ENCODE measurements at places on chromosomes 16 and 17.

DNA sequence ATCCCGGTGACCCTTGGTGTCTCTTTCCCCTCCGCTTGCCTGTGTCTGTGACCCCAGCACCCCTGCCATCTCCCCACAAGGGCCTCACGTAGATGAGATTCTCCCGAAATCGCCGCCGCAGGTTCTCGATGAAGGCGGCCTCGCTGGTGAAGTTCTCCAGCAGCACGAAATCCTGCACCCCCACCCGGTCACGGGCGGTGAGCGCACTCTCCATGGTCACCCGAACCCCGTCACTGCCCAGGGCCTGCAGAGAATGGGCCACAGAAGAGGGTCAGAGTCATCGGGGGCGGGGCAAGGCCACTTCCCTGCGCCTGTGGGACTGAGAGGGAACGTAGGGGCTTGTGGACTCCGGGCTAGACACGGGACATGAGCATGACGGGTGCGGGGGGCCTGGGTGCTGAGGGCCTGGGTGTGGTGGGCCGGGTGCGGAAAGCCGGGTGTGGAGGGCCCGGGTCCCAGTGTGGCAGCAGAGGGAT is 8.4 kb downstream of the MYO1C start:
- no peak for DNase-seq

DNA sequence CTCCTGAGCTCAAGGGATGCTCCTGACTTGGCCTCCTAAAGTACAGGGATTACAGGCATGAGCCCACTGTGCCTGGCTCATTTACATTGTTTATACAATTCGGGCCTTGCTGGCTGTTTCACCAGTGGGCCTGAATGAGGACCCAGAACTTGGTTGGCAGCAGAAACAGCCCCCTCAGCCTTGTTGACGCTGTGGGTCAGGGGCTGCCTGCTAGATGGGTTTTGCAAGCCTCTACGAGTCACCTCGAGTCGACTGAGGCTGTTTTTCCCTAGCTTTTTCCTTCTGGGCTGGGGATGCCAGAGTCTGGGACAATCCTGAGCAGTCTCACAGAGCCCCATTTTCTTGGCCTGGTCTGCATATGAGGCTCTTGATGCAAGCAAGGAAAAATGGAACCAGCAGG is 16.1 kb downstream of the PPL start:
- DNase-seq = no peak

DNA sequence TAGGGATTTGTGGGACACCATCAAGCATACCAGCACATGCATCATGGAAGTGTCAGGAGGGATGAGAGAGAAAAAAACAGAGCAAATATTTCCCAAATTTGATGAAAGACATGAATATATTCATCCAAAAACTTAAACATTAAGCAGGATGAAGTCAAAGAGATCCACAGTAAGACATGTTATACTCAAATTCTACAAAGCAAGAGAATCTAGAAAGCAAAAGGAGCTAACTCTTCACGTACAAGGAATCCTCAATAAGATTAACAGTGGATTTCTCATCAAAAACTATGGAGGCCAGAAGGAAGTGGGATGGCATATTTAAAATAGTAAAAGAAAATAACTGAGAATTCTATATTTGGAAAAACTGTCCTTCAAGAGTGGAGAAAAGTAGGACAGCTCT is 374.8 kb downstream of the ZFHX3 start:
- DNase-seq = no peak

GRCh38 chr16:82954224-82954929 is 327.6 kb downstream of the CDH13 start:
- DNase-seq = no peak

DNA sequence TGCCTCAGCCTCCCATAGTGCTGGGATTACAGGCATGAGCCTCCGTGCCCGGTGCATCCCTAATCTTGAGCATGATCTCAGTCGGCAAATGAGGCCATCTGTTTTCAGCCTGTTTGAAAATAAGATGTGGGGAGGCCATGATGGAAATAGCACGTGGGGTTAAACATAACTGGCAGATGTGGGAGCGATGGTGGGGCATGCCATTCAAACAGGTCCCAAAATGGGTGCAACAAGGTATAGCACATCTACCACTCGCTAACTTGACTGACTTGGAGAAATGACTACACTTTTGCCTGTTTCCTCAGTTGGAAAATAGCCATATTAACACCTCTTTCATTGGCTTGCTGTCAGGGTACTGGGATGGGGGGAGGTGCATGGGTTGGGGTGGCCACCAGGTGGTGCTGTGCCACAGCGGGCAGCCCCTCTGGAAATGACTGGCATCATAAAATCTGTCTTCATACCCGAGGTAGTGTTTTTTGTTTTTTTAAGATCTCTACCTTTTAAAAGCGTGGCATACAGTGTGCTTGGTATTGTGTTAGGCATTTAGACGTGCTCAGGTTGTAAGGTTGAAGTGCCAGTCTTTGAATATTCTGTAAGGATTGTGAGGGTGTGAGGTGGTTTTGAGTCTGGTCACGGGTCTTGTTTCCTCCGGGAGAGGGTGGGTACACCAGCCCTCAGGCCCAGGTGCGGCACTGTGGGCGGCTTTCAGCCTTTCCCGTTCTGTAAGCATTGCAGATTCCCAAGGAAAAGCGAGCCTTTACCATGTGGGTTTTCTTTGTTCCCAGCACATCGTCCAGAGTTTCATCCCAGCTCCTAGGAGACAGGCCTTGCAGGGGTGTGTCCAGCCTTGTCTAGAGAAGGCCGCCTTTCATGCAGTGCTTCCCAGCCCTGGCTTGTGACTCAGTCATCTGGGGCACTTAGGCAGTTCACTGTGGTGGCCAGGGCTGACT is 2.9 kb upstream of the TTYH2 start:
- DNase-seq = no peak

- DNase-seq = peak; percentile 6
Observed at GRCh38 chr17:58755269-58755576, 431 bp upstream of the PPM1E start.

DNA sequence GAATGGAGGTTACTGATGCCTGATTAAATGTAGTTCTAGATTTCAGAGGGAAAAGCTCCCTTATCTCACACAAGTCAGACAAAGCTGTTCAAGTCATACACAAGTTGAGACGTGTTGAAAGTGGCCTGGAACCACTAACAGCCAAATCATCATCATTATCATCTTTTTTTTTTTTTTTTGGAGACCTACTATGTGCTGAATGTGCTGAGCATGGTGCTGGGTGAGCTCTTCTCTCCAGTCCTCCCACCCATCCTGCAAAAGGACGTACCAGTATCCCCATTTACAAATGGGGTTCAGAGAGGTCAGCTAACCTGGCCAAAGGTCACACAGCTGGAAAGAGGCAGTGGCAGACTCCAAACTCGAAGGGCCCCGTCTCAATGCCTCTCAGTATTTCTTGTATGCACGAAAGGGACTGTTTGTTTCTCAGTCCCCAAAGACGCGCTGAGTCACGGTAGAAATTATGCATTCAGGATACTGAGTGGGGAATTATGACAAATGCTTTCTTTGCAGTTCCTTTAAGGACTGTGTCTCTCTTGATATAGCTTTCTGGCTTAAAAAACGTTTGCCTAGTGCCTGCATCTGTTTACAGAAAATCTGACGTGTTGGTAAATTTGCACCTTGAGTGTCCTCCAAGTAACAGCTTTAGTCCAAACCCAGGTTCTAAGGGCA is 235.5 kb downstream of the XYLT1 start:
- DNase-seq = peak; percentile 30

DNA sequence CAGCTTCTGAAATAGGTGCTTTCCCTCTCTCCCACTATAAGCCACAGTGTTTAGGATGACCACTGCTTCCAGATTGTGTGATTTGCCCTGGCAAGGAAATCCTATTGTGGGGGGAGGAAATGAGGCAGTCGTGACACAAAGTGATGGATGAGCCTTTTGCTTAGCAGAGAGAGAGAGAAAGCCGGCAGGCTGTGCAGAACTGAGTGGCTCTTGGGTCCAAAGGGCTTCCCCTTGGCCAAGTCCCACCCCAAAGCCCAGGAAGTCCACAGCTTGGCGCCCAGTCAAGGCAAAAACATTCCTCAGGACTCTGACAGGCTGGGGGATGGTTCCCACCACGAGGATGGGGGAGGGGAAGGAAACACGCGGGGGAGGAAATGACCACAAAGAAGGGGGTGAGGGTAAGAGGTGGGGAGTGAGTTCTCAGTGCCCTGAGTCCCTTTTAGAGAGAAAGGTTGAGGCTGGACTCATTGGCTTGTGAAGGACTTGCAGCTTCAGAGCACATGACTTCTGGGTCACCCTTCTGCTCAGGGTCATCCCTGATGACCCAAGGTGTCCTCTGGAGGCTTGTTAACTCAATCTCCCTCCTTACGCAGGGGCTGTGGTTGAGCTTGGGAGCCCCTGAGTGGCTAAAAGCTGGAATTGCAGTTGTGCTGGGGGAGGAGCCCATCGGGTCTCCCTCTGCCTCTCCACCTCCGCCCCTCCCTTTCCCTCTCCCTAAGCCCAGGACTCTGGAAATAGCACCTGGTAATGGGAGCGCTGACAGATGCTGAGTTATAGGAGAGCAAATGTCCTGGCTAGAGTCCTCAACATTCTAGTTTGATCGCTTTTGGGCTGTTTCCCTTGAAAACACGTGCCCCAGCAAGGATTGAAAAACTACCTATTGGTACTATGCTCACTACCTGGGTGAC is 10.3 kb upstream of the MSL1 start:
- no peak for DNase-seq

GRCh38 chr17:63070031-63070430 is 104.0 kb downstream of the TANC2 start:
- no peak for DNase-seq

DNA sequence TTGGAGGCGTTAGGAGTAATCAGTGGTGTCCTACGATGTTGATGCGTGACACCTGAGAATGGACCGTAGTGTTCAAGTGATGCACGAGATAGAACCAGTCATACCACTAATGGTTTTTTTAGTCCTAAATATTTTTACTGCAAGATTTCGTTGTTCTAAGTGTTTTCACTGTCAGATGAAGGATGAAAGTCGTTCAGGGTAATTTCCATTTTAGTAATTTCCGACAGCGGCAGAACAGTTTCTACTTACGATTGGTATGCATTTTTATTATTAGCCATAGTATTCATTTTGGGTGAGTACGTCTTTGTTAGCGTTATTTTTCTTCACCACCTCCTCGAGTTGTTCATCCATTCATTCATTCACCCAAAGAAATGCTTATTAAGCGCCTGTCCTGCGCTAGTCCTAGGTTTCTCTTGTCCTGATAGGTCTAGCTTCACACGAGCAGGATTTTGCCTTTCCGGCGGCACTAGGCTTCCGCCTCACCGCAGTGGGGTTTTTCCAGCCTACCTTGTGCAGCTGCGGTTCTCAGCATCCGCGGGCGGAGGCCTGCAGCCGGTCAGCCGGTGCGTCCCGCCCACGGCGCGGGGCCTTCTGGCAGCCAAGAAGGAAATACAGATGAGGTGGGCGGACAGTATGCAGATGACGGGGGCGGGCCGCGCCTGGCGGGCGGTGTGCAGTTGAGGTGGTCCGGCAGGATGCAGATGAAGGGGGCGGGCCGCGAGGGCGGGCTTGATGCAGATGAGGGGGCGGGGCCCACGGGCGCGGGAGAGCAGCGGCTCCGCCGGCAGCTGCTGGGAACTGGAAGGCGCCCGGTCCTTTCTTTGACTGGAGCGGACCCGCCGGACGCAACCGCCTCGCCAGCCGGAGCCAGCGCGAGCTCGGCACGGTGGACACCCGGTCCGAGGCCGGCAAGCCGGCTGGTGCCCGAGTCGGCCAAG is 146.4 kb downstream of the SPECC1 start:
- peak; percentile 96 for DNase-seq

DNA sequence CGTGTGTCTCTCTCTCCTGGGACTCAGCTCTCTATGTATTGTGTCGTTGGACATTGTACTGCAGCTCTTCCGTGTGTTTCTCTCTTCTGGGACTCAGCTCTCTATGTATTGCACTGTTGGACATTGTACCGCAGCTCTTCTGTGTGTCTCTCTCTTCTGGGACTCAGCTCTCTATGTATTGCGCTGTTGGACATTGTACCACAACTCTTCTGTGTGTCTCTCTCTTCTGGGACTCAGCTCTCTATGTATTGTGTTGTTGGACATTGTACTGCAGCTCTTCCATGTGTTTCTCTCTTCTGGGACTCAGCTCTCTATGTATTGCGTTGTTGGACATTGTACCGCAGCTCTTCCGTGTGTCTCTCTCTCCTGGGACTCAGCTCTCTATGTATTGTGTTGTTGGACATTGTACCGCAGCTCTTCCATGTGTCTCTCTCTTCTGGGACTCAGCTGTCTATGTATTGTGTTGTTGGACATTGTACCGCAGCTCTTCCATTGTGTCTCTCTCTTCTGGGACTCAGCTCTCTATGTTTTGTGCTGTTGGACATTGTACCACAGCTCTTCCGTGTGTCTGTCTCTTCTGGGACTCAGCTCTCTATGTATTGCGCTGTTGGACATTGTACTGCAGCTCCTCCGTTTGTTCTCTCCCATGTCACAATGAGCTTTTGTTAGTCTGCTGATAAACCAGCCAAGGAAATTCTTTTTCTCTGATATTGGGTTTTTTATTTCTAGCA is 84.8 kb downstream of the RPTOR start:
- DNase-seq = no peak

DNA sequence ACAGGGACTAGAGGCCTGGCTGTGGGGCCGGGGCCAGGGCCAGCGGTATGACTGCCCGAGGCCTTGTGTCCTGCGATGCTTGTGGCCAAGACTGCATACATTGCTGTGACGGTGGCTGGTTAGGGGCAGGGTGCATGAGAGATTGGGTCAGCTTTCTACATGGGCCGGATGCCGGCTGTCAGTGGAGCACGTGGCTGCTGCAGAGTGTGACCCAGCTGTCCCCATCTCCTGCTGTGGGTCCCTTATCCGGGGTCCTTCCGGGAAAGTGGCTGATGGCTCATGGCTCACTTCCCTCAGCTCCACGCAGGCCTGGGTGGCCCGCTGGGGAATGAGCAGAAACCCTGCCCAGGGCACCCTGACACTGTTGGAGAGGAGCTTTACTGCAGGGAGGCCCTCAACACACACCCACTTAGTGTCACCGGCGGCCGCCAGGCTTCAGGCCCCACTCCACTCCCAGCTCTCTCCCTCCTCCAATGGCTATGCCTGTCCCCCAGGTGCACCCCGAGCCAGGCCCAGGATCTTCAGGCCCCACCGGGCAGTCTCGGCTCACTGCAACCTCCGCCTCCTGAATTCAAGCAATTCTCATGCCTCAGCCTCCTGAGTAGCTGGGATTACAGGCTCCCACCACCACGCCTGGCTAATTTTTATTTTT is 808 bp upstream of the RGS11 start:
- DNase-seq = no peak

GRCh38 chr16:66220702-66221101 is 145.8 kb upstream of the CDH5 start:
- no peak for DNase-seq

DNA sequence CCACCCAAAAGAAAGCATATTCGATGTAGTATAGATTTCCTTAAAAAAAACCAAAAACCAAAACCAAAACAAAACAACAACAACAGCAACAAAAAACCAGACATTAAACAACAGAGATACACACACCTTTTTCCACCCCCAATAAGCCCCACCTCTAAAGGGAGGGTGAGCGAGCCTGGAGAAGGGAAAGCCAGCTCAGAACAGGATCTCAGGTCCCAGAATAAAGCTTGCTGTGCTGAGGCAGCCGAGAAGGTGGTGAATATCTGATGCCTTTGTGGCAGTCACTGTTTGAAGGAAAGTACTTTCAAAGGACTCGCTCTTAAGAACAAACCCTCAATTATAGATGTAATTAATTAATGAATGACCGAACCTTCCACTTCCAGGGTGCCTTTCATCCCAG is 470 bp downstream of the KRT23 start:
- no peak for DNase-seq
